ENCODE measurements at places on chromosomes 11 and 22. TPM values are rescaled to one million over a fixed set of nuclear protein-coding genes. Genes with fewer than 3 reads are reported as not detected.

Gene ACTN3
- 0.44 TPM for total RNA-seq

Gene SLCO2B1
- total RNA-seq: 9.7 TPM

Gene FIBIN
- total RNA-seq: 1.2 TPM

Gene JHY
- 1.6 TPM for total RNA-seq

Gene FAT3
- total RNA-seq: 0.12 TPM

All from esophagus mucosa (tissue), 1 donor.